Substantia nigra (tissue), 51 donors: ENCODE measurements at places on chromosomes 11 and 22.

DNA sequence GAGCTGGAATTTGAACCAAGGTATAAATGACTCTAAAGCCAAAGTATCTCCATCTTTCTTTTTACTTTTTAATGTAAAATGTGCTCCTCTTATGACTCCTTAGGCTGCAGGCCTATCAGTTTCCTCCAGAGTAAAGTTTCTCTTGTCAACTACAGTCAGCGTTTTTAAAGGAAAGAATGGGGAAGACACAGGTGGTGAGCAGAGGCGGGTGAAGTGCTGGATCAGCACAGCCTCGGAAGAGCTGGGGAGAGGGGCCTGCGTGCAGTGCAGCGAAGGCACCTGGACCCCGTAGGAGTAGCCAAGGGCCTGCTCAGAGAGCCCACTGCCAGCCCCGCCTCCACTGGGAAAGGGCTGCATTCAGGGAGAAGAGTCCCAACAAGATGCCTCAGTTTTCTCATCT is 48.8 kb upstream of the ALX4 start:
- DNase-seq = no peak

GRCh38 chr22:39815932-39816331 is 77.6 kb downstream of the ENTHD1 start:
- DNase-seq = no peak

- no peak for DNase-seq
These were observed 23.0 kb upstream of the KCNJ11 start for GRCh38 chr11:17411418-17411817.

GRCh38 chr11:46554213-46555147 is 39.3 kb downstream of the AMBRA1 start:
- no peak for DNase-seq

DNA sequence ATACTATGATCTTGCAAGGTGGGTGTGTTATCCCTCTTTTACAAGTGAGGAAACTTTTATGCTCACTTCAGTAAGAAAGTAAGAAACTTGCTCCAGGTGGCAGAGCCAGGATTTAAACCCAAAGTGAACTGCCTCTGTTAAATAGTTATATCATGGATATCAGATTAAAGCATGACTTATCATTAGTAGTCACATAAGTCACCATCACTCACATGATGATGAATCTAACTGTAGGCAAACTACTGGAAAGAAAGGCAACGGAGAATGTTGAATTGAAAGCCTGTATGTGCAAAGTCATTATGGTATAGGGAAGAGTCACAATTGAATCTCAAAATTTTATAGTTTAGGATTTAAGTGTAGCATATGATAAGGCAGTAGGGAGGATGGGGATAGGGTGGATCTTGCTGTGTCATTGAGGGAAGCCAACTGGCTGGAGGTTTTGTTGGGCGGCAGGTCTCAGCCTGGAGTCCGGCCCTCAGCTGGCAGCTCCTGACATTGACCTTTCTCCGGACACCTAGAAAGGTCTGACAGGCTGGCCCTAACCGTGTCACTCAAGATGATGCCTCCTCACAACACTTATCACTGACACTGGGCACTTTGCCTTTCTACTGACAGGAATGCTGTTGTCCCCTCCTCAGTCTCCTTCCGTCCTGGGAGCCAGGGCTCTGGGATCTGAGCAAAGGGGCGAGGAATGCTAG is 98.3 kb downstream of the EMSY start:
- no peak for DNase-seq

DNA sequence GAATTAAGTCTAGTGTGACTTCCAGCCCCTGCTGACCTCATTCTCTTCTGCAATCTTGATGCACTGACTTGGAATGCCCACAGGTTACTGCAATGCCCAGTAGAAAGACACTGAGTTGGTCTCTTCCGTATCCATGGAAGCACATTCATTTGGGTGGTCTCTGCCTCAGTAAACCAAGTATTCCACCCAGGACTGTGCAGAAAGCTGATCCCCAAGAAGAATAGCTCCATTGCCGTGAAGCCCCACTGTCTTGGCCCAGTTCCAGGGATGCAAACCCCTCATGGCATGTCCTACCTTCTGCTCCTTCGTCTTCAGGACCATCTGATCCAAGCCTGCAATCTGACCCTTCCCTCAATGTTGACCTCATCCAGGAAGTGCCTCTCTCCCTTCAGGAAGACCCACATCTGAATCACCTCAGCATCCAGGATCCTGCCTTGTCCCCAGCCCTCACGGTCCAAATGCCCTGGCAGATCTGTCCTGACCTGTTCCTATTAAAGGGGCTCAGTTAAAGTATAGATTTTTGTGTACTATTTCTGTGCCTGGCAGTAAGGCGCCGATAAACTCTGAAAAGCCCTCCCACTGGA is 425.8 kb downstream of the SOX6 start:
- no peak for DNase-seq

DNA sequence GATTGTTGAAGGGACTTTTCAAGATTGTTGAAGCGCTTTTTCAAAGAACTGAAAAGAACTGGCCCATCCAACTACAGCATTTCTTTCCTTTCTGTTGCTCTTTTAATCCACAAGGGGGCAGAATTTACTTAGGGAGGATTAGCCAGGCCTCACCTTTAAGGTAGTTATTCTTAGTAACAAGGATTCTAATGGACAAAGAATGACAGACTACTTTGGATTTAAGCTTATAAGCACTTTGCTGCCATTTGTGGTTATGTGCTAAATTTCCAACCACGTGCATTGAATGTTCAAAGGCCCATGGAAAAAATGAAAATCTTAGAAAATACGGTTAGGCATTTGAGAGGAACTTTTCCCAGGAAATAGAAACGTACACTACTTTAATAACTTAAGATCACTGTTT is 49.5 kb upstream of the HSPA8 start:
- no peak for DNase-seq
